HuH-7 (cell line): ENCODE measurements at places on chromosomes 7 and 10.

- peak; percentile 56 for DNase-seq
Measured at GRCh38 chr7:110442381-110442837, 648.5 kb upstream of the LRRN3 start.

DNA sequence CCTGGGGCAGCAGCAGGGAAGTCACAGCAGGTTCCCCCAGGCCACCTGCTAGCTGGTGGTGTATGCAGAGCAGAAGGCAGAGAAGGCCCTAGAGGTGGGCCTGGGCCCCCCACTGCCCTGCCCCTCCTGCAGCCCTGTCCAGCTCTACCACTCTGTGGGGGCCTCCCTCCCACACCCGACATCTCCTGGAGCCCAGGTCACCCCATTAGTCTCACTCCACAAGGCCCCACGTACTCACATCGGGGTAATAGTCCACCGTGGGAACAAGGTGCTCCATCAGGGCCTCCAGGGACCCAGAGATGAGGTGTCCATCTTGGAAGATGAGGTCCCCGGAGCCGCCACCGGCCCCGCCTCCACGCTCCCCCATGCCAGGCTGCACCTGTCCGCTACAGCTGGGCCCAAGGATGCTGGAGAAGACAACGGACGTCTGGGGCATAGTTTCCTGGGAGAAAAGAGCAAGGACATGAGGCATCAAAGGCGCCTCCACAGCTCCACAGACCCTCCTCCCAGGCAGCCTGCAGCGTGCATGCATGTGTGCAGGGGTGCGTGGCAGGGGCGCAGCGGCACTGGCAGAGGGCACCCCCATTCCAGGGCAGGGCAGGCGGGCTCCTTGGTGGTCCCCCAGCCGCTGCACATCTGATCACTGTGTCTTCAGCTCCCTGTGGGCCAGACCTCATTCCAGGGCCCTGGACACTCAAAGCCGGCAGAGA, 61.0 kb downstream of the RASGEF1A start:
- no peak for DNase-seq

GRCh38 chr7:135386181-135386580, 123.7 kb downstream of the CNOT4 start:
- no peak for DNase-seq

DNA sequence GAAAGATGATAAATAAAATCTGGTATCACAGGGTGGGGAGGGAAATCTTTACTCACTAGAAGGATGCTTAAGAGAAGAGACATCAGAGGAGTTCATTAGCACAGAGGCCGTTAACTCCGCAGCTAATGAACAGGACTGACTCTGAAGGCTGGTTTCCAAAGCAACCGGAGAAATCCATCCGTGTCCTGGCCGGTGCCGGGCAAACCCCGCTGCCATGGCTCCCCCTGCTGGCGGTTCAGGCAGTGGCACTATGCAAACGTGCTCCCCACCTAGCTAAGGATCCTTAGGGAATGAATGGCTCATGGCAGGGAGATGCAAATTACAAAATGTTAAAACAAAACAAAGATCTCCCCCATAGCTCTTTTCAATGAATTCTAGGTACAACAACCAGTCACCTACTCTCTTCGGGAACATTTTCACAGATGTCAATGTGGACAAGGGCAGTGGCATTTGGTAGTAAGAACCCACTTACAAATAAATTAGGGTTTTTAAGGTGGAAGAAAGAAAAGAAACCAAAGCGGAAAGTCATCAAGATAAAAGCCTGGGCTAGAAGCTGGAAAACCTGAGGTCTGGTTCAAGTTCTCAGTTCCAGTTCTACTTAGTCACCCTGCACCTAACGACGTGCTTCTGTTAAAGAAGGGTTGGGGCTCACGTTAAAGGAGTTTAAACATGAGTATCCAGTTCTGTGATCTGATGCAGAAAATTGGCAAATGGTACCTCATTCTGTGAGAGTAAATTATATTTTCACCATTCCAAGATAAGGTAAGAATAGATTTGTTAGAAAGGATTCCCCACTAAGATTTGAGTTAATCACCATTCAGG, 138.2 kb downstream of the SVIL start:
- peak; percentile 89 for DNase-seq

- DNase-seq = no peak
Measured at GRCh38 chr7:1049006-1049741, 4.8 kb downstream of the GPR146 start.

DNA sequence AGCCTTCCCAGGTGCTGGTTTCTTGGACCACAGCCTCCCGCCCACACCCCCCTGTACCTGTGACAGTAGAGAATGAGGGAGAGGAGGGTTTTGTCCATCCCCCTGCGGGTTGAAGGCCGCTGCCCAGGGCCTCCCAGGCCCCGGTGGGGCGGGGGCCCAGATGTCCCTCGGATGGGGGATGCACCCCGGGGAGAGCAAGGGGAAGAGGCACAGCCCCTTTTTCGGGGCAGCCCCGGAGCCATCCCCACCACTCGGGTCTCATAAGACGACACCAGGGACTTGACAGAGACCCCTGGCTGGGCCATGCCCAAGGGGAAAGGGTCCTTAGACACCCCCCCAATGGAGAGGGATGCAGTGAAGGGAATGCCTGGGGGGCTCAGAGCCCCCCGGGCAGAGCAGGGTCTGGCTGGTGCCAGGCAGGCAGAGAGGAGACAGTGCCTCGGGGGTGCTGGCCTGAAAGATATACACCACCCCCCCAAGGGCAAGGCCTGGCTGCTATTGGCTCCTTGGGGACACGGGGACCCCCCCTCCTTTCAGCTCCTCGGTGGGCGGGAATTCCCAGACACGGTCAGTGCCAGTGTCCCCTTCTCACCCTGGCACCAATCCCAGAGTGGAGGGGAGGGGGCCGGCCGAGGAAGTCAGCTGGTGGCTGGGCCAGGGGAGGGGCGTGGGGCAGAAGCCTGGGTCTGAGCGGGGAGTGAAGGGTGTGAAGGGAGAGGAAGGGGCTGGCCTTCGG, 3.7 kb upstream of the SPACDR start:
- DNase-seq = no peak

DNA sequence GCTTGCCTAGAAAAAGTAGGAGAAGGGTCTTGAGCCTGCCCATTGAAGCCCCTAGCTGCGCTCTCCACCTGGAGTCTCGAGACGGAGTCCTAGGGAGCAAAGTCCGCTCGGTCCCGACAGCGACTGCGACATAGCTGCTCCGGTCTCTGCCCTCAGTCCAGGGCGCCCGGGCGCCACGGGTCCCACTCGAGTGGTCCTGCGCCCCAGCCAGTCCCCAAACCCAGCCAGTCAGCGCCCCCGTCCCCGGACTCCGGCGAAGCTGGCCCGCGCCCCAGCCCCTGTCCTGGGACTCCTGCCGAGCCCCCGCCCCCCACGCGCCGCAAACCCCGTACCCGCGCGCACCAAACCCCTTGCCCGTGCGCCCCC, 490 bp downstream of the TNS3 start:
- DNase-seq = peak; percentile 58

GRCh38 chr7:70470746-70471145, 661.2 kb upstream of the GALNT17 start:
- no peak for DNase-seq

- DNase-seq = no peak
Measured at GRCh38 chr7:144483189-144483588, 79.7 kb upstream of the NOBOX start.

- no peak for DNase-seq
Measured at GRCh38 chr7:65475734-65476319, 102.2 kb downstream of the ZNF92 start.

GRCh38 chr10:54282012-54282411, 519.0 kb downstream of the PCDH15 start:
- DNase-seq = no peak

- no peak for DNase-seq
Measured at GRCh38 chr7:90465816-90466215, 3.6 kb upstream of the PTTG1IP2 start.

GRCh38 chr7:82985144-82985802, 177.4 kb downstream of the PCLO start:
- DNase-seq = no peak

DNA sequence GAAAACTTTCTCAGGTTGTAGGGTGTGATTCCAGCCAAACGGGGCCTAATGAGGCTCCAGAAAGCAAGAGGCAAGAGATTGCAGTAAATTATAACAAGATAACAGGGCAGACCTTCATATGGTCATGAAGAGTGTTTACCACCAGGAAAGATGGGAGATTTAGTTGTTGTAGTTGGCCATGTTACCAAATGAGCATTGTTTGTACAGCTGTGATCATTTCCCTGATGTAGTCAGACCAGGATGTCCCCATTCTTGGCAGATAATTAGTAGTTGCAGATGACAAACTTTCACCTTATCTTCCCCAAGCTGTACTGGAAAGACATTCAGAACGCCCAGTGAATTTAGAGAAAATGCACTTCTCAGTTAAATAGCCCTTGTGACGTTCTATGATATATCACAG, 630.8 kb downstream of the ANKRD7 start:
- no peak for DNase-seq

DNA sequence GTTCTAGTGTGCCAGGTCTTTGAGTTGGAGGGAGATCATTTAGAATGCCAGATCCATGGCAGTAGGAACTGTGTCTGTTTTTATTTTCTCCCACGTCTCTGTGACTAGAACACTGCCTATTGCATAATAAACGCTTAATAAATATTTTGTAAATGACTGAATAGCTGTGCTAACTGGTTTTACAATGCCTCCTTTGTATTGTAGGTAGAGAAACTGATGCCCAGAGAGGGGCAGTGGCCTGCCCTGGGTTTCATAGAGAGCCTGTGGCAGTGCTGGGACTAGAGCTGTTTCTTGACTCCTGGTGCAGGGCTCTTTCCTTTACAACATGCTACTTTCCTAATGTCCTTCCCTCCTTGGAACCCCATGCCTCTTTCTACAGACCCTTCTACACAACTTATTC, 2.5 kb downstream of the TAS2R5 start:
- DNase-seq = no peak

GRCh38 chr7:103141753-103142404, 7.0 kb downstream of the NAPEPLD start:
- DNase-seq = no peak

DNA sequence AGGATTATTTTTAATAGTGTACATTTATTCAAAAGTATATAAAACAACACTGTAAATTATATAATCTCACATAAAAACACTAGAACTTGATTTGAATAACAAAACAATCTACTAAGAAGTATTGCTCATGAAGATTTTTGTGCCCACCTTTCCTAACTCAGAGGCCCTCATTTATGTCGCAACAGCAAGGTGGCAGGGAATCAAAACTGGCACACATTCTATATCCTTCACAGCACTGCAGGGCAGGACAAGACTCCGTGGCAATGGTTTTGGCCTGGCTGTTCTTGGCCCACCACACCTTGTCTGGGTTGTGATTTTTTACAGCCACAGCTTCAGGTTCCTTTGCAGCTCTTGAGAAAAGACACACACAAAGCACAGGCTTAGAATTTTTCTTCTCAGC, 3.4 kb upstream of the CUZD1 start:
- no peak for DNase-seq

- DNase-seq = no peak
Measured at GRCh38 chr10:96500519-96500918, 13.2 kb downstream of the TLL2 start.

DNA sequence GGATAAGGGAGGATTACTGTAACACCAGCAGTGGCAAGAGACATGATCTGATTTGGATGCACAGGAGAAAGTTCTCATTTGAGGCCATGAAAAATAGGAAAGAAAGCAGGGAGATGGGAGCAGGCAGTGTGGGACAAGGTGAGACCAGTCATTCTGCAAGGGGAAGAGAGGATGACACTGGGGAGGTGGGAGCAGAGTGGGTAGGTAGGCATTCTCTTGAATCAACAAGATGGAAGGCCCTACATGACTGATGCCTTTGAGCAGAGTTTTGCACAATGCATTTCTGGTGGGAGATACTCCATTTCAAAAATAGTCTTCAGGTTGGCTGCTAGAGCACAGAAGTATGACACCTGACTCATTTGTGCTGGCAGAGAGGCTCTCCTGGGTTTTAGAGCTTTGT, 10.5 kb downstream of the RPS24 start:
- no peak for DNase-seq

- DNase-seq = no peak
Measured at GRCh38 chr7:326273-326672, 36.3 kb downstream of the FOXL3 start.

GRCh38 chr10:115829521-115830205, 443.3 kb downstream of the GFRA1 start:
- no peak for DNase-seq

DNA sequence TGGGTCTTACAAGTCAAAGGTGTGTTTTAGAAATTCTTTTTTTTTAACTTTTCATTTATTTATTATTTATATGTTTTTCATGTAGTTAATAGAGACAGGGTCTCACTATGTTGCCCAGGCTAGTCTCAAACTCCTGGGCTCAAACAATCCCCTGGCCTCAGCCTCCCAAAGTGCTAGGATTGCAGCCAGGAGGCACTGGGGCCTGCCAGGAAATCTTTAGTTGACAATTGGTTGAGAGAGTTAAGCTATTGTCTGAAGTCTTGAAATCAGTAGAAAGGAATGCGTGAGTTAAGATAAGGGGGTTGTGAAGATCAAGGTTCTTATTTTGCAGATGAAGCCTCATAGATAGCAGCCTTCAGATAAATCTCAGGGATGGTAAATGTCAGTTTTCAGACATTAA, 245.4 kb upstream of the GALNT17 start:
- DNase-seq = no peak

DNA sequence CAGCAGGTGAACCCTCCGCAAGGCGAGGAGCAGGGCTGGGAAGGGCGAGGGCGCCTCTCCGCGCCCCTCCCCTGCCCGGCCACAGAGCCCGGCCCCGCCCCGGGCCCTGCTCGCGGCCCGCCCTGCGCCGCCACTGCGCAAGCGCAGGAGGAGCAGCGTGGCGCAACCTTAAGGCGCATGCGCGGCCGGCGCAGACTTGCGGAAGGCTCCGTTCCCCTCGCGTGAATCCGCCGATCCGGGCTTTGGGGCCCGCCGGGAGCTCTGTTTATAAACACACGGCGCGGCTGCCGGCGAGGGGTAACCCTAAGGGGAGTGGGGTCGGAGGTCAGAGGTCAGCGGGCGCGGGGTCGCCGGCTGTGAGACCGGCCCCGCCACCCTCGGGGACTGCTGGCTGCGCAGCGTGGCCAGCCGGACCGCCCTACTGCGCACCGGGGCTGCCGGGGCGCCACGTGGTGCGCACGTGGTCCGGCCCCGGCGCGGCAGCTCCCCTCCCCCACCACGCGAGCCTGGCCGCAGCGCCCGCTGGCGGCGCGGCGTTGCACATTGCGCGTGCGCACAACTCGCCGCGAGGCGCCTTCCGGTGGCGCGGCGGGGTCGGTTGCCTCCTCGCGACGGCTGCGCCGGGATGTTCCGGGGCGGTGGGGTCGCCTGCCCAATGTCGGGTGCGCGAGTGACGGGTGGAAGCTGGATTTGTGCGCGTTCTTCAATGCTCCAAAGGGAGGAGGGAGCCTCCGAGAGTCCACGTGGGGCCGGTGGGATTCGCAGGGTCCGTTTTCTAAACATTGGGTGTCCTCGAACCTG, 40.2 kb upstream of the FOXK1 start:
- DNase-seq = peak; percentile 92
